Osteocyte (in vitro differentiated cells): ENCODE measurements at places on chromosomes 16 and 17. TPM values are rescaled to one million over a fixed set of nuclear protein-coding genes. Genes with fewer than 3 reads are reported as not detected.

DNA sequence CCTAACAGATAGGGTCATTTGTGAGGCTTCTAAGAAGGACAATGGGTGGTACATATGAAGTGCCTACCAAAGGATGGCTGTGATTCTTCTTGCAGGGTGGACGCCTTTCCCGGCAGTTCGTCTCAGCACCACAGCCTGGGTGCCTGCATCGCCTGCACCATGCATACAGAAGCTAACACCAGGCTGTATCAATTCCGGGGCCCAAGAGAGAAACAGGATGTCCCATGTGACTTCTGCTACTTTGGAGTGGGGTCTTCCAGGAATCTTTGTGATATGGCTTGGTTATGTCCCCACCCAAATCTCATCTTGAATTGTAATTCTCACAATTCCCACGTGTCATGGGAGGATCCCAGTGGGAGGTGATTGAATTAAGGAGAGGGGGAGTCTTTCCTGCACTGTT lies 251.6 kb upstream of the TNRC6C start:
- peak; percentile 62 for DNase-seq

GRCh38 chr16:31477220-31478216 lies 5.4 kb upstream of the SLC5A2 start:
- no peak for DNase-seq

Gene GINS3
- total RNA-seq = 2.7 and 3.4 TPM in 2 replicates

GRCh38 chr17:3913531-3914311 lies 2.5 kb downstream of the P2RX1 start:
- peak; percentile 93 for DNase-seq

GRCh38 chr17:79281803-79282202 lies 207.2 kb downstream of the ENGASE start:
- DNase-seq = no peak

DNA sequence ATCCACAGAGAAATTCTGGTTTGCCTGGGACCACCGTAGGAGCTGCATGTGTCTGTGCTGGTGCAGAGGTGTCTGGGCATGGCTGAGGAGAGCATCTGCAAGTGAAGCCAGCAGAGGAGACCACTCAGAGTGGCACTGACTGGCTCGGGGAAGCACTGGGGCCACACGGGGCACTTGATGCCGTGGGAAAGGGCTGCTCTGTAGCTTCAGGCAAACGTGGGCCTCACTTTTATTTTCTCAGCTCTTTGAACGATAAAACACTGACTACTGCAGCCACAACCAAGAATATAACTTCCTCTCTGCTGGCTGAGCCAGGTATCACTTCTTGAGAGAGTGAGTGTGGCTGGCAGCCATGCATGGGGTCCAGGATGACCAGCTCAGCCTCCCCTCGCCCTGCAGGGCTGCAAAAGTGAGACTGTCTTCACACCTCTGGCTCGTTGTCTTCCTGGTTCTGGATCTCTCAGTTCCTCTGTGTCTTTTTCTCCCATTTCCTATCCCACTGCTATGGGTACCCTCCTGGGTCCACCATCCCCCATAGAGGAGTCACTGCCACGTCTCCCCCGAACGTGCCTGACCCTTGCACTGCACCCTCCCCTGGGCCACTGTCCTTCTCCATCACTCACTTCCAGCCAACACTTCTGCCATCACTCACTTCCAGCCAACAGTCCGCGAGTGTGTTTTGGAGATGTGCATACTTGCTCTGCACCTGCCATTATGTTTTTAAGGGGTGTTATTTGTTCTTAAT lies 201.4 kb upstream of the CHMP6 start:
- DNase-seq = no peak

Gene KREMEN2
- total RNA-seq = not detected in 2 replicates

Gene HIC1
- 3.3 and 3.7 TPM in 2 replicates for total RNA-seq

Gene CCDC102A
- total RNA-seq = 17.2 and 18.8 TPM in 2 replicates

- DNase-seq = no peak
Measured at GRCh38 chr16:83363521-83363920, 444.3 kb upstream of the HSBP1 start.

GRCh38 chr17:38857271-38857670 lies 3.8 kb upstream of the RPL23 start:
- DNase-seq = no peak

- DNase-seq = no peak
Measured at GRCh38 chr17:76082326-76083251, 3.6 kb downstream of the ZACN start.

DNA sequence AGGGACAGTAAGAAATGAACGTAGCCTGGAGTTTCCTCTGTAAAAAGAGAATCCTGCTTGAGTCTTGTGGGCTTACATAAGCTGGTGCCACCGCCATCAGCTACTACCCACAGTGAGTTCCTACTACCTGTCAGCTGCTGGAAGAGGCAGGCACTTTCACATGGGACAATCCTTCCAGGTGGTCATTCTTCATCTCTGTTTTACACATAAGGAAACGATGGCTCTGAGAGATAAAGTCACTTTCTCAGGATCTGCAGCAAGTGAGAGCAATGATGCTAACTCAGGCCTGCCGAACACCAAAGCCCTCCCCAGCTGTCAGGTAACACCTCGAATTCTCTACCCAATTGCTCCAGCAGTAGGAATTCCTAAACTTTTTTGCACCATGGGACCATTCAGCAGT lies 26.6 kb downstream of the PIK3R5 start:
- DNase-seq = no peak

- DNase-seq = no peak
Measured at GRCh38 chr17:2397247-2398171, 3.4 kb downstream of the MNT start.

Gene ASPA
- not detected in 2 replicates for total RNA-seq

DNA sequence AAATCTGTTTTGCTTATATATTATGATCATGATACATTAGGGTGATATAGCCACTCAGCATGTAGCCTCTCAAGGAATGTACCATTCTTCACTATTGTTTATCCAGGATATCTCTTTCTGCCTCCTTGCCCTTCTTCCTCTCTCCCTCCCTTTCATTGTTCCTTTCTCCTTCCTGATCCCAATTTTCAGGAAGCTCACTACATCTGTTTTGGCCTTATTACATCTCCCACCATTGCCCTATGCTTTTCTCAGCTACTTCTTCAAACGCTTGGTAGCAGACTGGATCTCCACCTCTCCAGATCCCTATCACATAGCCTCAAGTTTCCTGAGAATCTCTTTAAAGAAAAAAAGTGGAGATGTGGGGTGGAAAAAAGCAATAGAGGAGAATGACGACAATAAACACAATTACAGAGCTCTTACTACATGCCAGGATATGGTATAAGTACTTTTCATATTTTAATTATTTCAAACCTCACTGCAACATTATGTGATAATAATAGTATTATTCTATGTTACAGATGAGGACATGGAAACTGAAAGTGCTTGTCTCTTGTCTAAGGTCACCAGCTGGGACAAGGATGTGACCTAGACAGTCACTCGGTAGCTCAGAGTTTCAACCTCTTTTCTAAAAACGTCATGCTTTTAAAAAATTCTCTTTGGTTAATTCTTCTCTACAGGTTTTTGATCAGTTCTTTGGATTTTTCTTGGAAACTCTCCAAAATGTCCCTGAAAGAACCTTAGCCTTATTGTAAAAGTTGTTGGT lies 959.1 kb downstream of the CDH11 start:
- DNase-seq = no peak

GRCh38 chr16:70630960-70631745 lies 15.2 kb upstream of the IL34 start:
- no peak for DNase-seq

Gene TERB1
- total RNA-seq = 0.18 and 0.43 TPM in 2 replicates

GRCh38 chr16:57394444-57394843 lies 10.1 kb upstream of the CCL17 start:
- DNase-seq = no peak

DNA sequence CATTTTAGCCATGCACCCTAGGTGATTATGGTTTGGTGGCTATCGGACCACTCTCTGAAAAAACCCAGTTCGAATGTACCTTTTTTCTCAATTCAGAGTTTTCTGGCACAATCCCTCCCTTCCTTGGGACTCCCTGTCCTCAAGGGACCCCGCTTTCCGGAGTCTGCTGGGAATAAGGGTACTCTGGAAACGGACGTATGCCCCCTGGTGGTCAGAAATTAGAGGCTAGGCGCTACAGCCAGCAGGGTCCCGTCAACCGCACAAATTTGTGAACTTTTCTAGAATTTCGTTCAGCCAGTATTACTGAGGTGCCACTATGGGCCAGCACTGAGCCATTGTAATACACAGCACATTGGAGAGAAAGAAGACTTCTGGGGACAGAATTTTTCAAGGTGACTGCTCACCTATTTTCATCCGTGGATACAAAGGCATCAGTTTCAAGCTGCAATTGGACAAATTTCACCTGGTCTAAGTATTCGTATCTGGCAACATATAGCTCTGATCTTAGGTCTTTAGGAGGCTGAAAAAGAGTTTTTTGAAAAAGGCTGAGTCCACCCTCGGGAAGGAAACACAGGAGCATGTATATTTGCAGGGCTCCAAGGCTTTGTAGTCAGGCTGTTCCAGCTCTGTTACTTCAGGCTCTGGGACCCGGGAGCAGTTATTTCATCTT lies 27.1 kb upstream of the CRYBA1 start:
- DNase-seq = peak; percentile 91

DNA sequence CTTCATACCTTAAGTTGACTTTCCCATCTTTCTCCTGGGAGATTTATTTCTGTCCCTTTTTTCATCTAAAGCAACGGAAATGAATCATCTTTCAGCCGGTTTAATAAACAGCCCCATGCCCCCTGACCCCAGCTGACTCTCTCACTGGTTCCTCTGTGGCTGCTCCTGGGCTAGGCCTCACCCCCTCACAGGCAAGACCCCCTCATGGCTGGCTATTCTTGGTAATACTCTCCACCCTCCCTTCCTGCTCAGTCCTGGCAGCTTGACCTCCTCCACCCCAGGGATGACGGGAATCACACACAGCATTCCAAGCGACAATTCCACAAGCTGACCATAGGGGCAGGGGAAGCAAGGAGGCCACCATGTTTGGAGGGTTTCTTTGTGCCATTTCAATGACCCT lies 1.5 kb upstream of the ADAP2 start:
- DNase-seq = no peak

Gene ACE
- 0.91 and 1.1 TPM in 2 replicates for total RNA-seq

- no peak for DNase-seq
Measured at GRCh38 chr17:19719355-19720209, 3.2 kb upstream of the SLC47A2 start.

DNA sequence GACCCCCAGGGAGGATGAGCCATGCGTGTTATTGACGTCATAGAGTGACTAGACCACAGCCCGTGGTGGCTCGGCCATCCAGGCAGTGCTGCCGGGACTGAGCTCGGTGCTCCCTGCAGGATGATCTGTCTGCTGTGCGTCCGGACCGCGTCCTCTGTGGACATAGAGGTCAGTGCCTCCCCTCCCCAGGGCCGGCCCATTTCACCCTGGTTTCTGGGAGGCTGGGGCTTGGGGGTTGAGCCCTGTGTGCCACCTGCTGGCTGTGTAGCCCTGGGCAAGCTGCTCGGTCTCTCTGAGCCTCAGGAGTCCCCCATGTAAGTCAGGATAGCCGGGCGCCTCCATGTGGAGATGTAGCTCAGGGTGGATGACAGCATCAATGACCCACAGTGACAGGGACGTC lies 8.3 kb downstream of the TSC2 start:
- DNase-seq = no peak

GRCh38 chr17:53093391-53093790 lies 729.3 kb upstream of the KIF2B start:
- no peak for DNase-seq

GRCh38 chr17:40025991-40026815 lies 11.0 kb downstream of the CSF3 start:
- no peak for DNase-seq

Gene EVI2A
- total RNA-seq = not detected in 2 replicates

DNA sequence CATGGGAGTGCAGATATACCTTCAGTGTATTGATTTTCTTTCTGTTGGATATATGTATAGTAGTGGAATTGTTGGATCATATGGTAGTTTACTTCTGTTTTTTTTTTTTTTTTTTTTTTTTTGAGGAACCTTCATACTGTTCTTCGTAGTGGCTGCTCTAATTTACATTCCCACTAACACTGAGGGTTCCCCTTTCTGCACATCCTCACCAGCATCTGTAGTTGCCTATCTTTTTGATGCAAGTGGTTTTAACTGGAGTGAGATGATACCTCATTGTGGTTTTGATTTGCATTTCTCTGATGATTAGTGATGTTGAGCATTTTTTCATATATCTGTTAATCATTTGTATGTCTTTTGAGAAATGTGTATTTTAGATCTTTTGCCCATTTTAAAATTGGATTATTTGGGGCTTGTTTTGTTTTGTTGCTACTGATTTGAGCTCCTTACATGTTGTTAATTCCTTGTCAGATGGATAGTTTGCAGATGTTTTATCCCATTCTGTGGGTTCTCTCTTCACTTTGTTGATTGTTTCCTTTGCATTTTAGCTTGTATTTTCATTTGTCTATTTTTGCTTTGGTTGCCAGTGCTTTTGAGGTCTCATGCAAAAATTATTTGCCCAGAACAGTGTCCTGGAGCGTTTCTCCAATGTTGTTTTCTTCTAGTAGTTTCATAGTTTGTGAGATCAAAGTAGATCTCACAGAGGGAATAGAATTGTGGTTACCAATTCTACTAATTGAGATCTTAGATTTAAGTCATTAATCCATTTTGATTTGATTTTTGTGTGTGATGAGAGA lies 25.0 kb upstream of the BCAS3 start:
- DNase-seq = no peak

- DNase-seq = no peak
Measured at GRCh38 chr17:37512442-37513068, 22.9 kb downstream of the DUSP14 start.

DNA sequence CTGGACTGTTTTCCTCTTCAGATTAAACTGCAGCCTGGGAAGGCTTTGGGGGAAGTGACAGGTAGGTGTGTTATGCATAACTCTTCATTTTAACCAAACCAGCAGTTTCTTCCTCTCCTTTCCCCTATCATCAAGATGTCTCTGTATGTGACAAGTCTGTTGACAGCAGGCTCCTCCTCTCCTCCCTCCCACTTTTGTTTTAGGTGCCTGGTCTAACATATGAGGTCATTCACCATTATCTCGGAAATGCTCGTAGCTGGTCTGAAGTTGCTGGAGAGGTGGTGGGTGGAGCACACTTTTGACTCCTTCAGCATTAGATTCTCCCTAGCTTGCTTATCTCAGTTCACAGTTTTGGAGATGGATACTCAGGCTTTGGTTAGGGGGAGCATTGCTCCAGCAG lies 571.0 kb upstream of the EEF2KMT start:
- no peak for DNase-seq
